ENCODE measurements at places on chromosomes 12 and 14. TPM values are rescaled to one million over a fixed set of nuclear protein-coding genes. Genes with fewer than 3 reads are reported as not detected.

BAZ1A gene
- total RNA-seq = 8.2 TPM

VTI1B gene
- total RNA-seq = 122 TPM

RNASE7 gene
- not detected for total RNA-seq

AQP6 gene
- total RNA-seq = 0.13 TPM

SLCO1B3 gene
- total RNA-seq = not detected

SELPLG gene
- 4.5 TPM for total RNA-seq

KCNMB4 gene
- total RNA-seq = 2.3 TPM

ATP2A2 gene
- total RNA-seq = 3,455 TPM

PRB2 gene
- not detected for total RNA-seq

CD163L1 gene
- total RNA-seq = 10.5 TPM

KLRC2 gene
- not detected for total RNA-seq

LMNTD1 gene
- total RNA-seq = 0.58 TPM

FAM186B gene
- 0.31 TPM for total RNA-seq

TSHR gene
- total RNA-seq = not detected

DNAJC22 gene
- total RNA-seq = 0.47 TPM

RAB21 gene
- 117 TPM for total RNA-seq

VAMP1 gene
- total RNA-seq = 6.2 TPM

CRACR2A gene
- 10.1 TPM for total RNA-seq

AVPR1A gene
- total RNA-seq = 1.9 TPM

MANSC4 gene
- not detected for total RNA-seq

DEPDC4 gene
- total RNA-seq = 0.55 TPM

LPAR5 gene
- 1.8 TPM for total RNA-seq

MLF2 gene
- 149 TPM for total RNA-seq

OVCH1 gene
- total RNA-seq = 0.31 TPM

ZC2HC1C gene
- total RNA-seq = 7.8 TPM

RFLNA gene
- total RNA-seq = 0.52 TPM
